ENCODE measurements at places on chromosomes 1 and 21.

DNA sequence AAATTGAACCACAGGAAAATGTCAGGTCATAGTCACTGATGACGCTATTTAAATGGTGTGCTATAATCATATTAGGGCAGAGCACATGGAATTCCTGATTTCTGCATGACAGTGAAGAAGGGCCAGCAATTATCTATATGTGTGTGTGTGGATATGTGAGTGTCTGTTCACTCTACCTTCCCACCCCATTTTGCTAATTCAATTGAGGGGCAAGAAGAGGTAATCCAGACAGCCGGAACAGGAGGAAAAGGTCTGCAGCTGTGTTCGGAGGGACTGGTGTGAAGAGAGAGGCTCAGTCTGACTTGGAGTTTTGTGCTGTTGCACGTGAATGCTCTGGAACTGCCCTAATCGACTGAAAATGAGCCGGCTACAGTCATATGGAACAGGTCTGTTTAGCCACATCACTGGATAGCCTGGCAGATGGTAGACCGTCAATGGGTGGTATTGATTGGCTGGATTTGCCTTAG, 5.1 kb upstream of the ELAVL4 start:
- no peak for DNase-seq

DNA sequence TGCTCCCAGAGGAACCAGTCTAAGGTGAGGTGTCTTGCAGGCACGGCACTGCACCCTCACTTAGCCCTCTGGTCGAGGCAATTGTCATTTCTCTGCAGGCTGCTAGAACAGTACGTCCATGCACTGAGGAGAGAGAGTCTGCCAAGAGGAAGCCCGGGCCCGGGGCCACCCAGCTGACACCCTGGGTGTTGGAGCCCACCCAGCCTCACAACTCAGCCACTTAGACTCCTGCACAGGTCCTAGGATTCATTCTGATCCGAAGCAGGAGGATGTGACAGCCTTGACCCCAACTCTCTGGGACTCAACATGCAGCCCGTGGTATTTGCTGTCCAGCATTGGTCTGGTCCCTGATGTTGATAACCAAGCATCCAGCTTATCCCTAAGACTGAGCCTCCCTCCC, 111.9 kb downstream of the ADSS2 start:
- DNase-seq = no peak

DNA sequence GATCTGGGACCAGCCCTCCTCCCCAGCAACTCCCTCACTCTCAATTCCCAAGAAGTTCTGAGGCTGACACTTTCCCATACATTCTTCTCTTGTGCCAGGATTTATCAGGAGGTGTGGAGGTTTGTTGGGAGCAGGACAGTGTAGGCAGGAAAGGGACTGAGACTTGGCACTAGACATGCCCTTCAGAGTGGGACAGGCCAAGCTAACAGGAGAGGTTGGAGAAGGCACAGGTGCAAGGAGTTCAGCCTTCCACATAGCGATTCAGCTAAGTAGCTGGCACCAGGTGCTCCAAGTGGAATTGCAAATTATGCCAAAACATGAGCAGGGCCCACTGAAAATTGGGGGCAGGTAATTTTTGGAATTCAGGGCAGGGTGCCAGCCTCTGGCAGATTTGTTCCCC, 83.0 kb upstream of the DUSP10 start:
- no peak for DNase-seq

GRCh38 chr21:27772816-27773215, 805.9 kb upstream of the ADAMTS5 start:
- DNase-seq = no peak

DNA sequence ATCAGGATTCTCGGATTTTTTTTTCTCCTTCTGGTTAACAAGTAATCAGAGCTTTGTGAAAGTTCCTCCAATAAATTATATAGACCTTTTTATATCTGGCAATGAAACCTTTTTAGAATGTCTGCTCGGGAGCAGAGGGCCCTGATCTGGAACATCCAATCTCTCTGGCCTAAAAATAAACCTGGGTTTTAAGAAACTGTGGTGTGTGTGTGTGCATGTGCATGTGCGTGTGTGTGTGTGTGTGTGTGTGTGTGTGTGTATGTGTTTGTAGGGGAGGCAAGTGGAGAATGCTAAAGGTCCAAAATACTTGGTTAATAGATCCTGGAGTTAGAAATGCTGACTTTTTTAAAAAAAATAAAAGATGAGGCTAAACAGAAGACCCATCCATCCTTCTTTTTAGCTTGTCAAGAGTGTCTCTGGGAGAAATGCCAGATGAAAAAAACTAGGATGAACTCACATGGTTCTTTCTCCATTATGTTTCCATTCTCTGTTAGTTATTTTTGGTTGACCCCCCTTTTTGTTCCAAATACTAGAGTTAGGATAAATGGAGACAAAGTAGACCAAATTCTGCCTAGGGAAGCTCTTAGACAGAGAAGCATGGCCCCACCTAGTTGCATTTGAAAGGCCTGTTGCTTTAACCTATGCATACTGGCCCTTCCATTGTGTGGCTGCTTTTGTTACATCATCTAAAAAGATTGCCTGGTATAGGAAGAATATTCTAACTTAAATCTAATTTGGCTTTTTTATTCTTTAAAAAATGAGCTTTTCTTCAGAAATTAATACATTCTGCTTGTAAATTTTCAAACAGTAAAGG, 175.9 kb downstream of the PAPPA2 start:
- no peak for DNase-seq

- no peak for DNase-seq
These were observed 15.0 kb upstream of the FAM20B start for GRCh38 chr1:179010671-179011070.

DNA sequence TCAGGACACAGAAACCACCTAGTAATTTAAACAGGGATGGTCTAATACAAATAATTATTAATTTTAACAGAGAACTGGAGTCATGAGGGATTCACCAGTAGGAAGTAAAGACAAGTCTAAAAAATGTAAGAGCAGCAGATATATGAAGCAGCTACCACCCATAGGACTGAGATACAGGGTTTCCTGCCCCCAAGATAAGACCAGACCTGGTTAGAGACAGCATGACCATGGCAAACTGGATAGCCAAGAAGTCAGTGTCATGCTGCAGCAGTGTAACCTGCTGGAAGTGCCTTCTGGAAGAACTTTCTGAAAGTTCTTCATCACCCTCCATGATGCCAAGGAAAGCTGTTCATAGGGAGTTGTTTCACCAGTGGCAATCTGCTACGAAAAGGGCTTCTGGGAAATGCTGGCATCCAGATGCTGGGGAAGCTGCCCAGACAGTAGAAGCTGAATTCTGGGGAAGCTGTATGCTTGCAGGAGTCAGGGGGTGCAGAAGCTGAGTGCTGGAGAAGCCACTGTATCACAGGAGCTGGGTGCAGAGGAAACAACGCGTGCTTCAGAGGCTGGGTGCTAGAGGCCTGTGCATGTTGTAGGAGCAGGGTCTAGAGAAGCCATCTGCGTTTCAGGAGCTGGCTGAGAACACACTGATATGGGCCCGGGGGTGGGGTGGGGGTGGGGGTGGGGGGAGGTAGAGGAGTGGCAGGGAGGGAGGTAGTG, 356.4 kb downstream of the DISC1 start:
- no peak for DNase-seq

DNA sequence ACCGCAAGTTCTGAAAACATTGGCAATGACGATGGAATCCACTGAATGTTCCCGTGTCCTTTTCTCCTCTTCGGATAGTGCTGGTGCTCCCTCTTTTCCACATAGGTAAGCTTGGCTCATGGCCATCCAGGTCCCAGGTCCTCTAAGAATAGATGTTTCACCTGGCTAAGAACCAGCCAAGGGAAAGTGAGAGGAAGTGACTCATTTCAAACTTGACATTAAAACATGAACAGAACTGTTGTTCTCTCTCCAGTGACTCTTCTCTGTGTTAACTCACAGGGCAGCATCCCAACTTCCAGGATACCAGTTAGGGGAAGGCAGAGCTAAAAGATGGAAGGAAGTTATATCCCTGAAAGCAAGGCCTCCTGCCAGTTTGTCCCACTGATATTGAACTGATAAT, 493.8 kb upstream of the CHRM3 start:
- no peak for DNase-seq

DNA sequence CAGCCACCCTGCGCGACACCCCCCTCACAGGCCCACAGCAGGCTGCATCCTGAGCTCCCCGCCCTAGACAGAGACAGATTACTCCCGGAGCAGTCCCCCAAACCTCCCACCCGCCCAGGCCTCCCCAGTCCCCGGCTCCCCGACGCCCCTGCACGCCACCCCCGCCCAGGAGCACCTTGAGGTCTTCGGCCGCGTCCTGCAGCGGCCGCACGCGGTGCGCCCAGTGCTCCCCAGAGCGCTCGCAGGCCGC, 731 bp downstream of the TRIM11 start:
- no peak for DNase-seq

GRCh38 chr21:39386194-39386593, 37.3 kb upstream of the HMGN1 start:
- no peak for DNase-seq

DNA sequence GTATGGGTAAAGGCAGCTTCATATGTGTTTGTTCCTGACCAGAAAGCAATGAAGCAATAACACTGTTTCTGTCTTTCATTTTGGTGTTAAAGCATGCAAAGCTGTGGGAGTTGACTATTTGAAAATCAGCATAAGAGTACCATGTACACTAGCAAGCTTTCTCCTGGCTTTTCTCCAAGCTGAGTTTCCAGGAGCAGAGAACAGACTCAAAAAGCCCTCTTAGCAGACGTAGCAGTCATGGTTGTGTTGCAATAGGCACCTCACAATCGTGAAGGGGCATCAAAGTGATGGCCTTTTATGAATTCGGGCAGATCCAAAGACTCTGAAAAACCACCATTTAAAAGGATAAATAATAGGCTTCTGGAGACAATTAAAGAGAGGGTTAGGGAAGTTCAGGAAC, 159.7 kb downstream of the PTGER3 start:
- DNase-seq = no peak

- no peak for DNase-seq
These were observed 86.2 kb downstream of the TTC3 start for GRCh38 chr21:37159053-37159776.

DNA sequence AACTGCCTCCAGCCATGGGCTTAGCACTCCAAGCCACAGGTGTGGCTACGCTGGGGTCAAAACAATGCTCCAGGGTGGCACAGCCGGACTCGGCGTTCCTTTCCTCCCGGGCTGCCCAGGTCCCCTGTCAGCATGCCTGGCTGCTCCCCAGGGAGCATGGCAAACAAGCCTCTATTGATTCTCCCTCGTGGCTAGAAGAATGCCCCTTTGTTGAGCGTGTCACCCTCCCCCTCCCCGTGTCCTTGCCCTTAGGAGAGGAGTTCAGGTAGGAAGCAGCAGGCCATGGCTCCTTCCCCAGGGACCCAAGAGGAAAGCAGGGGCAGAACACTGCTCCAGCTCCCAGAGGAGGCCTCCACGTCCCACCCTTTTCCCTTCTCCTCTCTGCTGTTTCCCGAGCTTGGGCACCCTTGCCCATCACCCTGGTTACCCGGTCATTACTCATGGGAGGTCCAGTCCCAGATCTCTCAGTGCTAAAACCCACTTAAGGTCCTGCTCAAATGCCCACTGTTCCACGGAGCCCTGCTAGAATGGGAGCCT, 57.4 kb upstream of the CITED4 start:
- no peak for DNase-seq

- DNase-seq = no peak
These were observed 31.5 kb downstream of the LPAR3 start for GRCh38 chr1:84861516-84861915.

DNA sequence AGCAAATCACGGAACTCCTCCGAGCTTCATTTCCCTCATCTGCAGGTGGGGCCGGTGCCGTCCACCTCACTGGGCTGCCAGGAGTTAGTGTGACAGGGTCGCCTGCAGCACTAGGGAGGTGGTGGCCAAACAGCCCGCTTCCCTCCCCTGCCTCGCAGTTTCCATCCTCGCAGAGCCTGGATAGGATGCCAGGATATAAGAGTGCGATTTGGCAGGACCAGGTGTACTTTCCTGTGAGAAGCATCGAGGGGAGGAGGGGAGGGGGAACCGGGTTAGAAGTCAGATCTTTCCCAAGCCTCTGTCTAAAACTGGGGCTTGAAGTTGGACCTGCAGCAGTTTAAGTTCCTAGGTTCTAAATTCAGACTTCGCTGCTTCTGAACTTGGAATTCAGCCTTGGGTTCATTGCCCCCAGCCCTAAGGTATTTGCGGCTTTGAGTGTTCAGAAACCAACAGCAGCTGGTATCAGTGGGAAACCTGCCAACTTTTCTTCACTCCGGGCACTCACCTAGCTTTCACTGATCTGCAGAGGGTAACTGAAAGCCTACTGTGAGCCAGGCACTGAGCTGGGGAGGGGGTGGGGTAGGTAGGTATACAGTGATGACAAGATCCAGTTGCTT, 1.7 kb upstream of the JUN start:
- DNase-seq = no peak

DNA sequence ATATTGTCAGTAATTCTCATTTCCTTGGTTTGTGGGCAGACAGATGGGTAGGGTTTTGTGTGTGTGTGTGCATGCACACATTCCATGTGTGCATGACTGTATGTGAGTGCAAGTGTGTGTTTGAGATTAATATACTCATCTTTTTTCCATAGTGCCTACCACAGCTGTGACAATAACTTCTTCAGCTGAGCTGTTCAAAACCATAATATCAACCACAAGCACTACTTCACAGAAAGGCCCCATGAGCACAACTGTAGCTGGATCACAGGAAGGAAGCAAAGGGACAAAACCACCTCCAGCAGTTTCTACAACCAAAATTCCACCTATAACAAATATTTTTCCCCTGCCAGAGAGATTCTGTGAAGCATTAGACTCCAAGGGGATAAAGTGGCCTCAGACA, 149.3 kb downstream of the ADGRL2 start:
- no peak for DNase-seq

- DNase-seq = no peak
These were observed 1589.3 kb downstream of the BRINP3 start for GRCh38 chr1:188888386-188888785.

- DNase-seq = no peak
These were observed at the start of gene ARHGEF11 for GRCh38 chr1:157045250-157046218. Gene ARHGEF11, minus strand, starts transcription at chr1:157045742. Its CDS starts 1,412 bp downstream, at chr1:157044330.

DNA sequence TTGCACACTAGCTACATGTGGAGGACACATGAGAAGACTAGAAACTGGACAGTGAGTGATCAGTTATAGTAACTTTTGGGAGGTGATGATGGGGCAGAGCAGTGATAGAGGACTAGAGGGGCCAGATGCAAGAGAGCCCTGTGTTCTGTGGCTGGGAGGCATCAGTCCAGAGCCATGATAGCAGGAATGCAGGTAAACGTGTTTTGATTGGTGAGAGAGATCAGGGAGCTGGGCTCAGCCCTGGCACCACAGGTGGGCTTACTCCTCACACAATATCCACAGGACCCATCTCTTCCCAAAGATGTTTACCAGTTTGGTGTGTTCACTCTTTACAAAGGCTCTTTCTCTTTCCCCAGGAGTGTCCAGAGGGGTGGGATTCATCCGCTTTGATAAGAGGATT, 86.5 kb downstream of the ELAVL4 start:
- DNase-seq = no peak

DNA sequence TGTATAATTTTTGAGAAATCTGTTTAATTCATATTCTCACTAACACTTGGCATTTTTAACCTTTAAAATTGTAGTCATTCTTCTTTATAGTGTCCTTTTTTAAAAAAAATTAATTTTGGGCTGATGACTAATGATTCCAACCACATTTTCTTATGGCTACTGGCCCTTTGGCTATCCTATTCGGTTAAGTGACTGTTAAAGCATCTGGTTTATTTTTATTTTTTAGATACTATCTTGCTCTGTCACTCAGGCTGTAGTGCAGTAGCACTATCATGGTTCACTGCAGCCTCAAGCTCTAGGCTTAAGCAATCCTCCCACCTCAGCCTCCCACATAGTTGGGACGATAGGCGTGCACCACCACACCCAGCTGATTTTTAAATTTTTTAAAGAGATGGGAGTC, 723.2 kb upstream of the CXADR start:
- DNase-seq = no peak
